ENCODE measurements at places on chromosomes 3 and 15. TPM values are rescaled to one million over a fixed set of nuclear protein-coding genes. Genes with fewer than 3 reads are reported as not detected.

Gene RAB27A
- total RNA-seq: 187 TPM

Gene GP9
- not detected for total RNA-seq

Gene ROPN1
- total RNA-seq: not detected

Gene RBM6
- 71.6 TPM for total RNA-seq

Gene LOXL1
- total RNA-seq: 1.5 TPM

DNA sequence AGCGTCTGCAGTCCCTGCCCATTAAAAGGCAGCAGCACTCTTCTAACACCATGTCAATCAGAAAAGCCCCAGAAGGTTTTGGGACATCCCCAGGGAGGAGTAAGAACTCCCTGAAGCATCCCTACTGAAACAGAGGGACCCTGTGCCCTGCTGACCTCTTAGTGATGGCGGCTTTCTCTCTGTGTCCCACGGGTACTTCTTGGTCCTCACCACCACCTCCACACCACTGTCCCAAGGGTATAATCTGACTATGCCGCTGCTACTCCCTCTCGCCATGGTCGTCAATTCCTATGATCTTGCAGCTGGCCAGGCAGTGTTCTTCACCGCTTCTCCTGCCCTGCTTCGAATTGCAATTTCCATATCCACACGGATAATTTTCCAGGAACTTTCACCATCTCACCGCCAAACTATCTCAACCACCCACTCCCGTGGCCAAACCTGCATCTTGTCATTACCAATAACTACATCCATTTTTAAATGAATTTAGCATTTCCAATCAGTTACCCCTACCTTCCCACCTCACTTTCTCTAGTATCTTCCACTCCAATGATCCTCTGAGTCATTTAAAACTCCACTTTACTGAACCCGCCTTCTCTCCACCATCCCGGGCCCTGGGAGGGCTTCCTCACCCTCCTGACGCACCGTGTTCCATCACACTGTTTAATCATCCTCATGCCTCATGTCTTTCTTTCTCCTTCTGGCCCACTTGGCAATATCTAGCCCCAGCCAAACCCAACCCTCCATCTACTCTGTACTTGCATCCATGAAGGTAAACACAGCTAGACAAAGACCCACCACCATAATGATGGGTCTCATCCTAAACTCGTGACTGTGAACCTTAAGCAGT is 23.7 kb downstream of the PRR23E start:
- H3K27ac ChIP-seq: no peak overlapping the region
- H3K27me3 ChIP-seq: no peaks in the 10 kb centered on the region
- no peaks in the 10 kb centered on the region for H3K4me1 ChIP-seq
- H3K36me3 ChIP-seq: no peaks in the 10 kb centered on the region

DNA sequence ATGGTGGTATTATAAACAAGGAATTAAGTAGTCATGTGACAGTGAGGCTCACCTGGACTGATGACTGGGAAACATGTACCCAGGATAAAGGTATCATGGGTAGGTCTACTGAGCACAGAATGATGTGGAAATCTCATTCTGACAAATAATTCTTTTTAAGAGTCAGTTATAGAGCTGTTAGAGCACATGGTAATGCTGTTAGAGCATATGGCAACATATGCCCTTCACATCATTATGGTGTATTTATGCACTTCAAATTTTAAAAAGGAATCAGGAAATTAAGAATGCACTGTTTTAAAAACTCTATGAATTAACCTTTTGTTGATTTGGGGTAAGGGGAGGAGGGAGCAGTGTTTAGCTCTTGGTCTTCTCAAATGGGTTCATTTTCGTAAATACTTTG is 1.7 kb downstream of the SLC6A20 start:
- H3K4me1 ChIP-seq: peaks cover 11% of the 10 kb centered on the region
- peaks cover 47% of the 10 kb centered on the region for H3K27me3 ChIP-seq
- no peak for DNase-seq
- H3K27ac ChIP-seq: no peak overlapping the region
- H3K36me3 ChIP-seq: no peaks in the 10 kb centered on the region

GRCh38 chr3:100403362-100404249 is 2.3 kb downstream of the LNP1 start:
- H3K4me3 ChIP-seq: no peak overlapping the region
- no peak overlapping the region for H3K27ac ChIP-seq
- peaks cover 40% of the 10 kb centered on the region for H3K4me1 ChIP-seq

DNA sequence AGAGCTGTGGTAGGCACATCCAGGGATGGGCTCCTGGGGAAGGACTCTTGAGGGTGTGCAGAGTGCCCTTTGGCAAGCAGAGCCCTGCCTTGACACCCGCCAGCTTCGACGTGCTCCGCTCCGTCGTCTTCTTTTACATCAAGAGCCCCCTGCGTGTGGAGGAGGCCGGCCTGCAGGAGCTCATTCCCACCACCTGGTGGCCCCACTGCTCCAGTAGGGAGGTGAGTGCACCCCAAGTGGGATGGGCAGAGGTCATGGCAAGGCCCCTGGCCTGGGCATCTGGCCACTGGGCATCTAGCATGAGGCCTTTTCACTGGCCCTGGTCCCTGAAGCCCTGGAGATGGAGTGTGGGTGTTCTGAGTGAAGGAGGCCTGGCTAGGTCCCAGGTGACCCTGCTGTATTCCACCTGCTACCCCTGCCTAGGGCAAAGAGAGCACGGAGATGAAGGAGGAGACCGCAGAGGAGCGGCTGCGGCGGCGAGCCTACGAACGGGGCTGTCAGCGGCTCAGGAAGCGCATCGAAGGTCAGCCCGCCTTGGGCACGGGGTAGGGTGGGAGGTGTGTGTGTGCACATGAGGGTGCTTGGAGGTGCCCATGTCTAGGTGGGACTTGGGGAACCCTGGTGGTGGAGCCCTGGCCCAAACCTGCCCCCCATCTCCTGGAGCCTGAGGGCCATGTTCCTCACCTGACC is 12.2 kb downstream of the RNF123 start:
- H3K4me3 ChIP-seq: no peak overlapping the region
- no peaks in the 10 kb centered on the region for H3K4me1 ChIP-seq
- H3K27ac ChIP-seq: no peak overlapping the region
- H3K36me3 ChIP-seq: no peaks in the 10 kb centered on the region

Data from CD8-positive, alpha-beta memory T cell (primary cell).